NCI-H2171 (cell line): ENCODE measurements at places on chromosomes 16 and 17.

DNA sequence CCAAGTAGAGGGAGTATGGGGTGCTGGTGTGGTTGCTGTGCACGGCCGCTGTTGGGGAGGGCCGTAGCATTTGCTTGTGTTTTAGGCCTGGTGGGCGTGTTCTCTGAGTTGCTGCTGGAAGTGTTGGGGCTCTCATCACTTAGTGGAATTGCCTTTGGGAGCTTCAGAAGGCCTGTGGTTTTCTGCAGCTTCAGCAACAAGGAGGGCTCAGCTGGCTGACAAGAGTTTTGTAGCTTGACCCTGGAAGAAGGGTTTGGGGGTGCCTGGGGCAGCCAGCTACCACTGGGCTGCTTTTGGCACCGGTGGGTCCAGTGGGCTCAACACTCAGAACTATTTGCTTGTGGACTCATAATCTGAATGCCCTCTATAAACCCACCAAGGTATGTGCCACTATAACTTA, 30.9 kb downstream of the HAPSTR1 start:
- DNase-seq = no peak

DNA sequence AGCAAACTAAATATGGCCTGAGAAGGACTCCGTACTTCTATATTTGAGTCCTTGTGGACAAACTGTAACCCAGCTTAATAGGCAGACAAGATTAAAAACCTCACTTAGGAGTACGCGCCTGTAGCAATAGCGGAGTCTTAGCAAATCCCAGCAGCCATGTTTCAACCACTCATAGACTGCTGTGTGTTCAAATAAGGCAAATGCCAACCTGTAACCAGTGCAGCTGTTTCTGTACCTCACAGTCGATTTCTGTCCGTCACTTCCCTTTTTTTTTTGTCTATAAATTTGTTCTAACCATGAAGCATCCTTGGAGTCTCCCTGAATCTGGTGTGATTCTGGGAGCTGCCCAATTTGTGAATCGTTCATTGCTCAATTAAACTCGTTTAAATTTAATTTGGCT, 30.2 kb downstream of the TANC2 start:
- DNase-seq = no peak

- no peak for DNase-seq
These were observed 54.7 kb downstream of the ZZEF1 start for GRCh38 chr17:4087911-4088693.

- DNase-seq = no peak
These were observed 907 bp upstream of the ESRP2 start for GRCh38 chr16:68236826-68237242.

- DNase-seq = no peak
These were observed 7.3 kb upstream of the BCAR1 start for GRCh38 chr16:75258807-75259141.

DNA sequence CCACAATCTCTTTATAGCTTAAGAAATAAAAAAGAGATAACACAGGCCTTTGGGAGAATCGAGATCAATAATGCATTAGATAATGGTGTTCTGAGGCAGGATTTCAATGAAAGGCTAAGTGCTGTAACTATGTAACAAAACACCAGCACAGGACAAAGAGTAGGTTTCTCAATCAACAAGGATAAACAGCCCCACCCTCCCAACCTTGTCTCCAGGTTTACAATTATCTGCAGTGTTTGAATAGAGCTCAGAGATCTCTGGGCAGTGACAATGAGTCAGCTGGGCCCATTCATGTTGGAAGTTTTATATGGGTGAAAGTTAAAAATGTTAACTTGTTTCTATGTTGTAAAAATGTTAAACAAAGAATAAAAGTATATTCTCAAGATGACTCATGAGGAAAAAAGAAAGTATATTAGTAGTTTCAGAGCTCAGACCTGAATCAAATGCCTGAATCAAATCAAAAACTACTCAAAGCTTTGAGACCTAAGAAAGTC, 17.0 kb upstream of the KRT20 start:
- DNase-seq = no peak

GRCh38 chr16:52005551-52005950, 541.4 kb downstream of the TOX3 start:
- DNase-seq = no peak

GRCh38 chr16:10579965-10580882, at the start of gene EMP2:
EMP2 (minus strand) TSS chr16:10580598; CDS start chr16:10547617, 32,981 bp downstream.
- peak; percentile 70 for DNase-seq

- peak; percentile 37 for DNase-seq
These were observed 452 bp downstream of the SLC25A10 start for GRCh38 chr17:81712468-81713003.

DNA sequence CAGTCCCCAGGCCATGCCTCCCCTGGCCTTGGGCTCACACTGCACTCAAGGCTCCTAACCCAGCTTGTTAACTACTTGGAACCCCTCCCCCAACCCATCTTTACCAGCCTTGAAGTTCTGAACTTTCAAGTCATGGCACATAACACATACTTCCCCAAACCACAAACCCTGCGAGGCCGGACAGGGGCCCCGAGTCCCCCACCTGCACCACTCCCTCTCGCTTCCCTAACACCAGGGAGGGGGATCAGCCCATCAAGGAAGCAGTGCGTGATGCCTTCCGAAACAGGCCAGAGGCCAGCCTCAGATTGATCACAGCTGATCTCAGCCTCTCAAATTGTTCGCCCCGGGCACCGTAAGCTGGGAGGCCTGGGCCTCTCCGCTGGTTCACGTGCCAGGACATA, 3.0 kb upstream of the NLRC3 start:
- DNase-seq = no peak

DNA sequence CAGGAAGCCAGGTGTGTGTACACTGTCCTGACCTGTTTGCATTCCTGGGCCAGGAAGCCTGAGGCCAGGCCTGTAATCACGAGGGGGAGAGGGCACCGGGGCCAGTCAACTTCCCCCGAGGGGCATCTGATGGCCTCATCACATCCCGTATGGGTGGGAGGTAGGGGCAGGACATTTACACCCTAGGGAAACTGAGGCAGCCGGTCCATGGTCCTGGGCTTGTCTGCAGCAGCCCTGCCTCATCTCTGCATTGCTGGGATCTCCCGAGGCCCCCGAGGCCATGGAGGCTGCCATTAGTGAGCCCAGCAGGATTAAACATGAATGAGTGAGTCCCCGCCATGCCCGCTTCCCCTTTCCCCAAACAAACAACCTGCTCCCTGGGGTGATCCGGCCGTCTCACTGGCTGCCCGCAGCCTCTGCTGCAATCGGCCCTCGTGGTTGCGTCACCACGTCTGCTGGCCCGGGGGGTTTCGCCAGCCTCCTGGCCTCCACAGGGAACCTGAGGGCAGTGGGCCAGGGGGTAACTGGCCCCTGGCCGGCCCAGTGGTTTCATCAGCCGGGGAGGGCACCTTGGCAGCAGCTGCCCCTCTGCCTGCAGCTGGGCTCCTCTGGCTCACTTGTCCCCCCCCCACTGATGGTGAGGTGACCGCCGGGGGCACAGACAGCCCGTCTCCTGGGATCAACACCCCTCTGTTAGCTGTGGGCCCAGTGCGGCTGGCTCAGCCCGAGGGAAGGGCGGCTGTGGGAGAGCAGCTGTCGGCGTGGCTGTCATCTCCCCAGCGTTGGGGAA, 88.3 kb upstream of the GSE1 start:
- no peak for DNase-seq

- no peak for DNase-seq
These were observed 475.6 kb downstream of the CDH13 start for GRCh38 chr16:83102336-83102735.

DNA sequence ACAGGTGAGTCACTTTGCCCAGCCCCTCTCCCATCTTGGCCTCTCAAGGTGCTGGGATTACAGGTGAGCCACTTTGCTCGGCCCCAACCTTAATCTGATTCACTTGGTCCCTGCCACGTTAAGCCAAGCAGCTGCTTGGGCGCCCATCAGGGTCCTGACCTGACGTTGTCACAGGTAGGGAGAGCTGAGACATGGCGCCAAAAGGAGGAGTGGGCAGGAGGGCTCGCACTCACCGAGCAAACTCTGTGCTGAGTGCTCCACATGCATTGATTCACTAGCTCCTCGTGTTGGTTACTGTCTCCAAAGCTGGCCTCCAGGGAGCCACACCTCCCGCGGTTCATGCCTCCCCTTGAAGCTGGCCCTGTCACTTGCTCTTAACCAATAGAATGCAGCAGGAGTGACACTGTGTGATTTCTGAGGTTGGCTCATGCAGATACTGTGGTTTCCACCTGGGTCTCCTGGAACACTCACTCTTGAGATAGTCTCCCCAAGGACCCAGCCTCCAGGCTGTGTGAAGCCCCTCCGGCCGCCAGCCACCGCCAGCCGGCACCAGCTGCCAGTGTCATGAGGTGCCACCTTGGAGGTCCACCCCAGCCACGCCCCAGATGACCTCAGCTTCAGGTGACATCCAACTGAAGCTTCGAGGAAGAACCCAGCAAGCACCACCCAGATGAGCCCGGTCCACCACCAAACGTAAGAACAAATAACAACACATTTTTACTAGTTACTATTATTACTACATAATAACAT, 223.0 kb downstream of the GSG1L start:
- DNase-seq = no peak

DNA sequence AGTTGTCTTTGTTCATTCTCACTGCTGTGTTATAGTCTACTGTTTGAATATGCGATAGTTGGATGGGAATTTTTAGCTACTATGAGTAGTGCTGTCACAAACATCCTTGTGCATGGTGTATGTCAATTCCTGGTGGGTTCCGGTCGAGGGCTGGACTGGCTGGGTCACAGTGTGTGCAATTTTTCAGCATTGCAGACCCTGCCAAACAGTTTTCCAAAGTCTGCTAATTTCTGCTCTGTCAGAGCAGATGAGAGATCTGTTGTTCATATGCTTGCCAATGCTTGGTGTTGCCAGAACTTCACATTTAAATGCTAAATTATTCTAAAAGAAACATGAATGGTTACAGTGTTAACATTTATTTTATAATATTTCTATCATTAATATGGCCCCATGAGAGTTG, 3.6 kb upstream of the C16orf96 start:
- no peak for DNase-seq

DNA sequence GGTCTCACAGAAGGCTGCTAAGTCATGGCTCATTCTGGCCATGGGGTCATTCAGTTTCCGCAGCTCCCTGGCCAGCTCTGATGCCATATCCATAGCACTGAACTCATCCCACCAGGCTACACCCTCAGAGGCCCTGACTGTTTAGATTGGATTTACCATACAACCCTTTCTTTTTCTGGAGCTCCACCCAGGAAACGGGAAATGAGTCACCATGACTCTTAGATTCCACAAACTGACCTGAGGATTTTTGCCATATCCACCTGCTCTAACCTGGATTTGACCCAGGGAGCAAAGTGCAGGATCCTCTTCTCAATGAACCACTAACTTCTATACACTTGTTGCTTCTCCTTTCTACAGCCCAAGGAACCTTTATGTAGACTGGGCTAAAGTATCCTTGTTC, 20.3 kb upstream of the CALB2 start:
- DNase-seq = no peak

DNA sequence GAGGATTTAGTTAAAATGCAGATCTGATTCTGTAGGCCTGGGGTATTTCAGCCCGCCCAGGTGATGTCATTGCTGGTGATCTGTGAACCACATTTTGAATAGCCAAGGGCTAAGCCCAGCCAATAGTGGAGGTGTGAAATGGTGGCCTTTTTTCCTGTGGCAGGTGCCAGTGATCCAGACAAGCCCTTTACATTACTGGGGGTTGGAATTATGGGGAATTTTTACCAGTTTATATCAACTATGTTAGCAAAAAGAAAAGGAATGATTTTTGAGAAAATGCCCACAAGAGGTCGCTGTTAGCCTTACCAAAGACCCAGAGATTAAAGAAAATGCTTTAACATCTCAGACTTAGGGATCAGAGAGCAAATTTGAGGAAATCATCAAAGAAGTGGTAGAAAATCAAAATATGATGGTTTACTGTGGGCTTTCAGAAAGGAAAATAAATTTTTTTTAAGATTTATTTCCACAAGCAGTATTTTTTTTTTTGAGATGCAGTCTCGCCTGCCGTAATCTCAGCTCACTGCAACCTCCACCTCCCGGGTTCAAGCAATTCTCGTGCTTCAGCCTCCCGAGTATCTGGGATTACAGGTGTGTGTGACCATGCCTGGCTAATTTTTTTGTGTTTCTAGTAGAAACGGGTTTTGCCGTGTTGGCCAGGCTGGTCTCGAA, 3.9 kb downstream of the VPS35L start:
- peak; percentile 36 for DNase-seq

GRCh38 chr17:39618246-39618913, 8.4 kb upstream of the PPP1R1B start:
- DNase-seq = no peak

DNA sequence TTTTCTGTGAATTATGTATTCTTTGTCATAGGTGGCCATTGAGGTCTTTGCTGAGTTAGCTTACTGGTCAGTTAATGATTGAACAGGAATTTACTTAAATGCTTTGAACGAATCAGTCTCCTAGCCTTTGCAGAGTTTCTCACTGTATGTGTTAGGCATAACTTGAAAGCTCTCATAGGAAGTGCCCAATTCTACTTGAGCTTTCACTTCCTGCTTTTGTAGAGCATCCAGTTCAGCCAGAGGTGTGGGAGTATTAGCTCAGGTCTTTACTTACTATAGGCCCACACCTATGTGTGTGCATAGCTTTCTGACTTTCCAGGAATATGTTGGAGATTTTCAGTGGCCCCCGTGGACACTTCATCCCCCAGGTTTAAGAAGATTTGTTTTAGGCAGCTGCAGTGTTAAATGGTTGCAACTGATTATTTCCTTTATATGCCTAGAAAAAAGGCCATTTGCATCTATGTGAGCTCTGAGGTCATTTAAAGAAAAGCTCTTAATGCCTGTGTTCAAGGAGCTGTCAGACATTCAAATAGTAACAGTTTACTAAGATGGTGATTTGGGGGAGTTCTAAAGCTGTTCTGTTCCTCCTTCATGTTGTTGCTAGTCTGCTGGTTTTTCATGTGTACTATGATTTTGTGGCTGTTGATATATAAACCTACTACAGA, 62.3 kb downstream of the PHKB start:
- no peak for DNase-seq

DNA sequence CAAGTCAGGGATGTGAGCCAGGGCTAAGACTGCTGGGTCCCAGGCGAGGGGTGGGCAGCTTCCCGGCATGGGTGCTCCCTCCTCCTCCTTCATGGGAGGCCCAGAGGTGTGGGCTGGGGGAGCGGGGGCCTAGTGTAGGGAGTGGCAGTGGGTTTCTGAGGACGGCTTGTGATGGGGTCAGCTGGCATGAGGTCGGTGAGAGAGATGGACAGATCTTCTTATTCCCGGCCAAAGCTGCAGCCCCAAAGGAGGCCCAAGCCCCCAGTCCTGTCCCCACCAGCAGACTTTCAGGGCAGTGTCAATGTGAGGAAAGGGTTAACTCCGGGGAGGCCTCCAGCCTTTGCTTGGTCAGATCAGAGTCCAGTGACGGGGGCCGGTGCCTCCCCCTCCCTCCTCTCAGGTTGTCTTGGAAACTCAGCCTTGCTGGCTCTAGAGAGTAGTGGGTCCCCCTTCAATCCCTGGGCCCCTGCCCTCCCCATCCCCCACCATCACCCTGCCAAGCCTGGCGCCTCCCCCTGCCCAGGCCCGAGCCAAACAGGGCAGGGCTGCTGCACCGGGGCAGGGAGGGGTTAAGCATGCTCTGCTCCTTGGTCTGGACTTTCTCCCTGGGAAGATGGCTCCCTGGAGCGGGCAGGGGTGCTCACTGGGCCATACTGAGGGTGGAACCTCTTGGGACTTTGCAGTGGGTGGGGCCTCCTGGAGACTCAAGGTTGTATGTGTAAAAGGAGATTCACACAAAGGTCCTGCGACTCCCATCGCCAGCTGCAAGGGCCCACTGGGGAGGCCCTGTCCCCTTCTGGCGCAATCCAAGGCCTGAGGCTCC, 12.4 kb downstream of the NAT9 start:
- no peak for DNase-seq
